Fibroblast of skin of left biceps (primary cell): ENCODE measurements at places on chromosomes 2 and 18.

DNA sequence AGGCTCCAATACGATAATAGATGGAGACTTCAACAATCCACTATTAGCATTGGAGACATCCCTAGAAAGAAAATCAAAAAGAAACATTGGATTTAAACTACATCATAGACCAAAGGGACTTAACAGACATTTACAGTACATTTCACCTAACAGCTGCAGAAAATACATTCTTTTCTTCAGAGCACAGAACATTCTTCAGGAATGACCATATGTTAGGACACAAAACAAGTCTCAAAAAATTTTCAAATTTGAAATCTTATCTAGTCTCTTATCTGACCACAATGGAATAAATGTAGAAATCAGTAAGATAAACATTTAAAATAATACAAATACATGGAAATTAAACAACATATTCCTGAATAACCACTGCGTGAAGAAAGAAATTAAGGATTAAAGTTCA, 68.7 kb downstream of the STRADB start:
- DNase-seq = no peak

DNA sequence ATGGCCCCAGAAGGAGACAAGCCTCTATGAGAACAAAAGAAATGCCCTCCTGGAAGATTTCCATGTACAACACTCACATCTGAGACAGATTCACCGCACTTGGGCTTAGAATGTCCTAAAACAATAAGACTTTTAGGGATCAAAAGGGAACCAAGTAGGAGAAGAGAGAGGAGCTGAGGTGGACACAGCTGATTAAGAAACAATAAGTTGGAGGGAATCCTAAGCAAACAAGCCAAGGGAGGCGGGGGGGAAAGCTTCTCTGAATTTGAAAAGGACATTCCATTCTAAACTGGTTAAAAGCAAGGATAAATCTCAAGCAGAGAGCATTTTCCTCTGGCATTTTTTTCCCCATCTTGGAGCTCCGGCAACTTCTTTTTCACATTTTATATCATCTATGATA, 9.9 kb downstream of the ACVR1 start:
- DNase-seq = no peak

DNA sequence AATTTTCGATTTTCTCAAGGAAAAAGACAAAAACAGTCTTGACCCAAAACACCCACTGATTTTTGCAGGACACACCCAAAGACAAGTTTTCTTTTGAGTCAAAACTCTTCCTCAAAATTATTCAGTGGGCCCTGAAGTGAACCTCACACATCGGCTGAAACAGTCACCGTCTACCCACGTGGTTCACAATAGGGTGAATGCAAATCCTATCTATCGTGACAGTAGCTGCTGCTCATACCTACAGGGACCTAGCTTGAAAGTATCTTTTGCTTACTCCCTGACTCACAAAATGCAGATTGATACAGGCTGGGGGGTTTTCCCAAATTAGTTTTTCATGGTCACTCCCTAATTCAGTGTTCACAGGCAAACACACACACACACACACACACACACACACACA, 10.7 kb upstream of the CD226 start:
- no peak for DNase-seq

GRCh38 chr2:72917138-72917876, at the start of gene EMX1:
Gene EMX1, plus strand, starts transcription at chr2:72917519. Its CDS starts 334 bp downstream, at chr2:72917853.
- no peak for DNase-seq

GRCh38 chr2:132774189-132774588, 104.2 kb upstream of the LYPD1 start:
- no peak for DNase-seq

- no peak for DNase-seq
Measured at GRCh38 chr2:19899985-19900930, 1.5 kb downstream of the TTC32 start.

GRCh38 chr18:10343778-10344177, 110.7 kb upstream of the APCDD1 start:
- DNase-seq = no peak

DNA sequence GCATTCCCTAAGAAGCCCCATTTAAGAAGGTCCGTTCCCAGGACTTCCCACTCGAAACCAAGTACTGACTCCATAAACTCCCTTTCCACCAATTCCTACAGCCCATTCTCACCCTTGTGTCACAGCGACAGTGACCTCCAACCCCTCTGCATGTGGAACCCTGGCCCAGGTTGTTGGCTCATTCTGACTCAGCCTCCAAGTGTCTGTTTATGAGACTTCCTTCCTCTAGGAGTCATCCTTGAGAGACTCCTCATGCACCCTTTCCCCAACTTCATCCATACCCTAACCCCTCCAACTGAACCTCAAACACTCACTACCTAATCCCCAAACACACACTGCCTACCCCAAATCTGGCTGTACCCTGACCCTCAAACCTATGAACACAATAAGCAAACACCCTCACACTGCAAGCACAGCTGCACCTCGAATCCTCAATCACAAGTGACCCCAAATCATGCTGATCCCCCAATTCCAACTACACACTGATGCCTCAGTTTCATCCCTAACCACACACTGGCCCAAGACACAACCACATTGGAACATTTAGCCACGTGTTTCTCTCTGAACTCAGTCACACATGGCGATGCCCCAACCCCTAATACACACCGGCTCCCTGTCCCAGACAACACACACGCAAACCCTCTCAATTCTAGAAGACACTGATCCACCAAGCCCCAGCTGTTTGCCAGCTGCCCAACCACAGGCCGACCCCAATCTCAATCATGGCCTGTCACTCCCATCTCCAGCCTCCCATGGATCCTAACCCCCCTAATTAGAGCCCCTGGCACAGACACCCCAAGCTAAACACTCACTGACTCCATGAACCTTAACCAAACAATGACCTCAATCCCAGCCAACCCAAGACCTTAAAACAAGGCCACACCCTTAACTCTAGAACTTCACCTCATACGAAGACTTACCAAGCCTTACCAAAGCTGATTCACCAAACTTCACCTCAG, 219.6 kb downstream of the CYP26B1 start:
- DNase-seq = no peak
